ENCODE measurements at places on chromosomes 7 and 10.

- DNase-seq, result no peak
Measured at GRCh38 chr7:70533614-70534013, 598.3 kb upstream of the GALNT17 start.

DNA sequence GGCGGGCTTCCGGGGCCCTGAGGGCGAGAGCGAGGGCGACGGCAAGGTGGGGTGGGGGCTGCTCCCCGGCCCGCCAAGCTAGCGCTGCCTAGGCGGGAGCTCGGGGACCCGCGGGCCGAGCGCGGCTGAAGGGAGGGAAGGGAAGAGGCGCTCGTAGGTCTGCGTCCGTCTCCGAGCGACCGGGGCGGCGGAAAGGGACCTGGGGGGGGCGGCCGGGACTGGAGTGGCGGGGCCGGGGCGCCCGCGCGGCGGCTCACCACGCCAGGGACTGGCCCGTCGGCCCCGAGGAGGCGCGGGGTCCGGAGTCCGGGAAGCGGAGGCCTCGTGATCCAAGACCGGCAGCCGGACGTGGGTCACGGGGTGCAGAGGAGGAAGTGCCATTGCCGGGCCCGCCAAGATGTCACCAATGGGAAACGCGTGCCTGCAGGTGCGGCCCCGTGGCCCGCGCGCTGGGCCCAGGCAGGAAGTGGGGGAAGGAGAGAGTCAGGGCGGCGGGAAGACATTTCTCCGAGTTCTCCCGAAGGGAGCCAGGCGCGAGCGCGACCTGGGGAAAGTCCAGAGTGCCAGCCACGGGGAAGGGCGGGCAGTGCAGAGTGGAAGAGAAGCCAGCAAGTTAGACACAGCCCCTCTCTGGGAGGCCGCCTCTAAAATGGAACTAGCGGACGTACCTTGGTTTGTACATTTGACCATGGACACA lies 11.9 kb downstream of the HNRNPF start:
- no peak for DNase-seq

DNA sequence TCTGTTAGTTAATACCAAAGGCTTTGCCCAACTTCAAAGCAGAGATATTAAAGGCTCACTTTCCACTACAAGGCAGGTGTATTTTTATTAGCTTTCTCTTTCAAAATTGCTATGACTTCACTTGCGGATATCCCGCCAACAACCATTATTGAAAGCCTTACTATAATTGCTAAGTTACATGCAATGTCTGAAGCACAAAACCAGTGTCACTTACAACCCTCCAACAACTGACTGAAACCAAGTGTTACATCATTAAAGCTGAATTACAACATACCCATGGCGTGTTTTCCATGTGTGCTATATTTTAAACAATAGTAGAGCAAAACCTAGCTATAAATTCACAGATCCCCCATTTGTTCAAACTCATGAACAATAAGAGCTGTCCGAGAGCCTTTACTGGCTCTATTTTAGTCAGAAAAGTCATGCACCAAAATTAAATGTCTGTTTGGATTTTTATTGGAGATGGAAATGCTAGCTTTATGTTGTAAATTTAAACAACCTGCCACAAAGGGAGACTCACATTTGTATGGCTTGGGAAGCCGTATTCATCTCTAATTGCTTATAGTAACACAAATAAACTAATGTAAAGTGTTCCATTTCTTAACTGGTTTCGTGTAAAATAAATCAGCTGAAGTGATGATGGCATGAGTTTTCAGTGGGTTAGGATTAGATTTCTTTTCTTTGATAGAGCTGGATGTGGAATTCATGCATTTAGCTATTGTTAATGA lies 227.1 kb downstream of the AGMO start:
- no peak for DNase-seq

GRCh38 chr10:21173802-21174714 lies 276.9 kb upstream of the NEBL start:
- DNase-seq, result no peak

DNA sequence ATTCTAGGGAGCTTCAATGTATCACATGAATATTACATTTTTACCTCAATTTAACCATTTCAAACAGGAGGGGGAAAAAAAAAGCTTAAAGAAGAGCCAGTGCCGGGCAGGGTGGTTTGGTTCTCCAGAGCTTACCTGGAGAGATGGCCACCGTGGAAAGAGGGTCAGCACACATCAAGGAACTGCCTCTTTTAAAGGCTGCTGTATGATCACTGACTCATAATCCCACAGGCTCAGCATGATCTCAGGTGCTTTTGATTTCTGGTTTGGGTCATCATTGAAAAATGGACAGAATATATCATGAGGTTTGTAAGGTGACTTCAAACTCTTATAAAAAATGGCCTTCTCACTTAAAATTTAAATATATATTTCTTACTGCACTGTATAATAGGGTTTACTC lies 67.5 kb upstream of the MDFIC start:
- no peak for DNase-seq

- DNase-seq, result no peak
Measured at GRCh38 chr7:94270772-94271171, 123.9 kb upstream of the COL1A2 start.

- DNase-seq, result no peak
Measured at GRCh38 chr10:117470733-117471132, 71.8 kb upstream of the EMX2 start.

GRCh38 chr7:129066290-129067131 lies 11.6 kb upstream of the TNPO3 start:
- DNase-seq, result no peak

DNA sequence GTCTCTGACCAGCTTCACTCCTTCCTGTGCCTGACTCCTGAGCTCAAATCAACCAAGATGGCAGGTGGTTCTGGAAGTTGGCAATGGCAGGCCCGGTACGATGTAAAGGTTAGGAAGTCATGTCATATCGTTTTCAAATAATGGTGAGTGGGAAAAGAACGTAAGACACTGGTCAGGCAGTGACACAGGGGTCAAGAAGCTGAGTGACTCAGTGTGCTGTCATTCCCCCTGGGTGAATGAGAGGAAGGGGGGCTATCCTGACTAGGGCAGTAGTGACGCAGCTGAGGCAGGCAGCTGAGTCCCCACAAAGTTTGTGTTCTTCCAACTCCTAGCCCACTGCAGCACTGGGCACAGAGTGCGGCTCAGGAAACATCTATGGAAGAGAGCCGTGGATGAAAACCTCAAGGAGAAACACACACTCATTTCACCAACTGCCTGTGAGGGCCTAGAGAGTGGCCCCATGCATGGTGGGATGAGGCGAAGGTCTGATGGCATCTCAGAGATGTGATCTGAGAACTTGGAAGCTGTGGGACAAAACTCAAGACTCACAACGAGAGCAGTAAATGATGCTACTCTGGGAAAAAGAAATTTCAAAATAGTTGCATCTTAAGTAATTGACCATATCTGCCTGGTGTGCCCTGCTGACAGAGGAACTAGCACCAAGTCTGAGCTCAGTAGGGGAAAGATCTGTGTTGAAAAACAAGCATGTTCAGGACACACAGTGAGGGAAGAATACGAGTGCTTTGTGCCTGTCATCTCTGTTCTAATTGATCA lies 23.2 kb downstream of the CREB3L2 start:
- DNase-seq, result peak; percentile 94

Data from Panc1 (cell line).